ENCODE measurements at places on chromosomes 7 and 10.

GRCh38 chr7:135386181-135386580 lies 123.7 kb downstream of the CNOT4 start:
- DNase-seq, result no peak

DNA sequence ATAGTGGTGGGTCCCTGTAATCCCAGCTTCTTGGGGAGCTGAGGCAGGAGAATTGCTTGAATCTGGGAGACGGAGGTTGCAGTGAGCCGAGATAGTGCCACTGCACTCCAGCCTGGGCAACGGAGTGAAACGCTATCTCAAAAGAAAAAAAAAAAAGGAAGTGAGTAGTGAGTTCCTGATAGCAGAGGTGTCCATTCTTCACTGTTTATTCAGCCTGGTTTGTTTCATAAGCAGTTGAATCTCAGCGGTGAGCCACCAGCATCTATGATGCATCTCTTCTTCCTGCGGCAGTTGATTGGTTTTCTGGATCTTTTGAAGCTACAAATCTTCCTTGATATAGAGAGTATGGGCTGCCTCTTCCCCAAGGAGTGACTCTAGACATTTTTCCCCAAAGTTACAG lies 316.1 kb upstream of the MTPN start:
- no peak for DNase-seq

- DNase-seq, result no peak
These were observed 61.5 kb downstream of the IQUB start for GRCh38 chr7:123472750-123473445.

- DNase-seq, result no peak
These were observed 396.5 kb upstream of the VWC2 start for GRCh38 chr7:49376817-49377375.

GRCh38 chr10:74898201-74898976 lies 72.0 kb downstream of the KAT6B start:
- no peak for DNase-seq

- no peak for DNase-seq
These were observed 20.3 kb upstream of the TOMM7 start for GRCh38 chr7:22842973-22843372.

- no peak for DNase-seq
These were observed 684.2 kb downstream of the LRMDA start for GRCh38 chr10:76115471-76116155.

- no peak for DNase-seq
These were observed 41.0 kb upstream of the TSPAN12 start for GRCh38 chr7:120898715-120899499.

GRCh38 chr10:36888925-36889573 lies 236.3 kb upstream of the ANKRD30A start:
- peak; percentile 29 for DNase-seq

DNA sequence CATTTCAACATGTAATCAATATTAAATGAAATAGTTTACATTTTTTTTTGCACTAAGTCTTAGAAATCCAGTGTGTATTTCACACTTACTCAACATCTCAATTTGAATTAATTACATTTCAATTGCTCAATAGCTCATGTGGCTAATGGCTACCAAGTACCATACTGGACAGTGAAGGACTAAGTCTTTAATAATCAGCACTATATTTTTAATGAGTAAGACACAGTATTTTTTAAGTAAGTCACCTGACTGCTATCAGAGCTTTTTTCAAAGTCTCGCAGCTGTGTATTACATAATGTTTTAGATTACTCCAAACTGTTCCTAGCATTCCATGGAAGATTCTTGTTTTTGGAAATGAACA lies 19.6 kb downstream of the WASL start:
- no peak for DNase-seq

- DNase-seq, result no peak
These were observed 1034.2 kb upstream of the C7orf33 start for GRCh38 chr7:147556317-147556716.
